ENCODE measurements at places on chromosomes 5 and 9.

DNA sequence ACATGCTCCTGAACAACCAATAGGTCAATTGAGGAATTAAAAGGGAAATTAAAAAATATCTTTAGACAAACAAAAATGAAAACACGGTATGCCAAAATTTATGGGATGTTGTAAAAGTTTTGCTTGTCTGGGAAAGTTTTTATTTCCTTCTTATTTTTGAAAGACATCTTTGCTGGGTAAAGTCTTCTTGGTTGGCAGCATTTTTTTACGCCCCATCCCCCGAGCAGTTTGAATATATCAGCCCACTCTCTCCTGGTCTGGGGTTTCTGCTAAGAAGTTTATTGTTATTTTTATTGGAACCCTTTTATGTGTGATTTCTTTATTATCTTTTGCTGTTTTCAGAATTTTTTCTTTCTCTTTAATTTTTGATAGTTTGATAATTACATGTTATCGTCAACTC lies 16.3 kb downstream of the XRCC4 start:
- DNase-seq: no peak

GRCh38 chr5:139277171-139277570 lies 16.4 kb upstream of the MATR3 start:
- DNase-seq: no peak

- no peak for DNase-seq
Observed at GRCh38 chr5:107951309-107951708, 280.6 kb upstream of the EFNA5 start.

DNA sequence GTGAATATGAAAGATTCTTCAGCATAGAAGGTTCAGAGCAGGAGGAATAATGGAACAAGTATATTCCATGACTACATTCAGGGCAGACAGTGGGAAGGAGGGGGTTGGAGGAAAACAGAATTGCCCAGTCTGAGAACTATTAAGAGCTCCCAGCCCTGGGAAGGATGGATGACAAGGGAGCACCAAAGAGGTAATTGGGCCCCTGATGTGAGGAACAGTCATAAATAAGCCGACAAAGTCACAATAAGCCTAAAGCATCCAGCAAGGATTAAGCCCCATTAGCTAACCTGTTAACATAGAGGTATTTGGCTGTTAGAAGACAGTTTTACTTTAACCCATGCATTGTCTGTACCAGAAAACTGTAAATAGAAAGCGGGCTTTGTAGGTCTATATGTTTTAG lies 348.7 kb upstream of the SEMA6A start:
- DNase-seq: no peak

GRCh38 chr9:138020120-138020794 lies 142.7 kb downstream of the CACNA1B start:
- no peak for DNase-seq

GRCh38 chr9:85268131-85268530 lies 473.6 kb downstream of the AGTPBP1 start:
- no peak for DNase-seq

DNA sequence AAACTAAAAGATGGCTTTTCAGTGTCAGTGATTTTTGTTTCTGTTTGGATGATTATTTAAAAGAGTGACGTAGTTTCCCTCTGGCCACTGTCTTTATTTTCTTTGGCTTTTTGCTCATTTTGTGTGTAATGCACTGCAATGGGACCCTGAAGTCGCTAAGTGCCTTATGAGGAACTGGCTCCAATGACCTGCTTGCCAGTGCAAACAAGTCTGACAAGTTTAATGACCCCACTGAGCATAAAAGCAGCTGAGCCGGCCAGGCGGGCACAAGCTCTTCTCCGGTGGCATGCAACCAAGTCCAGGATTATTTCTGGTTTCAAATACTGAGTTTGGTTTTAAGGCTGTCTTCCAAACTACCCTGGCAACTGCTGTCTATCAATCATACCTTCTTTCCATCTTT lies 15.6 kb upstream of the GNA14 start:
- DNase-seq: no peak

DNA sequence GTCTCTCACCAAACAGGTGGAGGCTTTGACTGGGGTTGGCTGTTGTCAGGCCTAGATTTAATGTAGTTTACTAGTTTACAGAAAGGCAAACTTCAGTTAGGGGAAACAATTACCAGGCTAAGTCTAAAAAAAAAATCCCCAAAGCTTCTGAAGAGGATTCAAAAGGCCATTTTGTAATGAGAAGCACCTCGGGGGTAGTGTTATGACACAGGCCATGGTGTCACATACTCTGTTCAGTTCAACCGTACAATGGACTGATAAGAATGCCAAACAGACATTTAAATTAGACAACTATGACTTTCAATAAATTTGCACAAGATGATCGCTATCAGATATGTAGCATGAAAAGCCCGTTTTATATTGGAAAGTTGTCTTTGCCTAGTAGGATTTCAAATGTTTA lies 120.1 kb upstream of the PCA3 start:
- DNase-seq: no peak

GRCh38 chr9:35811381-35812024 lies 559 bp downstream of the SPAG8 start:
- DNase-seq: no peak

DNA sequence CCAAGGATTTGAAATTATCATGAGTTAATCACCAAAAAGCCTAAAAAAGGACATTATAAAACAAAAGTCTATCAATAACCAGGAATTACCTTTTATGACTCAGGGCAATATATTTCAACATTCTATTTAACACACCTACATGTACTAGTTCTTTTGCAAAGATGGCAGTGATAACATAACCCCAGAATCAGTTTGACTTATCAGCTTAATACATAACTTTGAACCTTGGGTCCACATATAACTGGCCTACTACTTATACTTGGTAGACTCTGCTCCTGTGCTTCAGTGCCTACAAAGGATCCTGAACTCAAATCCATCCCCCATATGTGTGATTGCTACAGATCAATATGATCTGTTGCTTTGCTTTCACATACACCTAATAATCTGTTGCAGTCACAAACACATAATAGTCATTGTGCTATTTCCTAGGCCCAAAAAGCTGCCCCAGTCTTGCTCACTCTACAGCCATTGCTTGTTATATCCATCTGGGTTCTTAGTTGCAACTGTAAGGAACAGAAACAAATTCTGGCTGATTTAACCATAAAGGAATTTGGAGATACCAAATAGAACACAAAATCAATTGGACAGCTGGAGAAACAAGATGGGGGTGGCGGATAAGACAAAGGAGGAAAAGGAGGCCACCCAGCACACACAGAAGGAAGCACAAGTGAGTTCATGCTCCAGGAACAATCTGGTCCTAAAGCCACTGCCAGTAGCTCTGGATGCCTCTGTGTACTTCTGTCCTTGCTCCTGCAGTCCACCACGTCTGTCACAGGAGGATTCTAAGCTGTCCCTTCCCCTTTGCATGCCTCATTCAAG lies 25.5 kb downstream of the DEPDC1B start:
- no peak for DNase-seq

- no peak for DNase-seq
Observed at GRCh38 chr9:19992556-19992955, 203.7 kb upstream of the SLC24A2 start.

DNA sequence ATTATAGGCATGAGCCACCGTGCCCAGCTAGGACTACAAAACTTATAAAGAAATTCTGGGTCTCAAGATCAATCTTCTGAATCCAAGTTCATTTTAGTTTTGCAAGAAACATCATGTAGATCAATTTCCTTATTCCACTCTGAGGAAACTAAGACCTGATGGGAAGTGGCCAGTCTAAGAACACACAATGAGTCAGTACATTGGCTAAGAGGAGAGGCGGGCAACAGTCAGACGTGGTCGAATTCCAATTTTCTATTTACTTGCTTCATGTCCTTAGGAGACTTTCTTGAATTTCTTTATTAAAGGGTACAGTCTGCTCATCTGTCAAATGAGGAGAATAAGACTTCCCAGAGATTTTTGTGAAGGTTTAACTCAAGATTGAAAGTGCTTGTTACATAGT lies 432.1 kb upstream of the BRINP1 start:
- DNase-seq: no peak

DNA sequence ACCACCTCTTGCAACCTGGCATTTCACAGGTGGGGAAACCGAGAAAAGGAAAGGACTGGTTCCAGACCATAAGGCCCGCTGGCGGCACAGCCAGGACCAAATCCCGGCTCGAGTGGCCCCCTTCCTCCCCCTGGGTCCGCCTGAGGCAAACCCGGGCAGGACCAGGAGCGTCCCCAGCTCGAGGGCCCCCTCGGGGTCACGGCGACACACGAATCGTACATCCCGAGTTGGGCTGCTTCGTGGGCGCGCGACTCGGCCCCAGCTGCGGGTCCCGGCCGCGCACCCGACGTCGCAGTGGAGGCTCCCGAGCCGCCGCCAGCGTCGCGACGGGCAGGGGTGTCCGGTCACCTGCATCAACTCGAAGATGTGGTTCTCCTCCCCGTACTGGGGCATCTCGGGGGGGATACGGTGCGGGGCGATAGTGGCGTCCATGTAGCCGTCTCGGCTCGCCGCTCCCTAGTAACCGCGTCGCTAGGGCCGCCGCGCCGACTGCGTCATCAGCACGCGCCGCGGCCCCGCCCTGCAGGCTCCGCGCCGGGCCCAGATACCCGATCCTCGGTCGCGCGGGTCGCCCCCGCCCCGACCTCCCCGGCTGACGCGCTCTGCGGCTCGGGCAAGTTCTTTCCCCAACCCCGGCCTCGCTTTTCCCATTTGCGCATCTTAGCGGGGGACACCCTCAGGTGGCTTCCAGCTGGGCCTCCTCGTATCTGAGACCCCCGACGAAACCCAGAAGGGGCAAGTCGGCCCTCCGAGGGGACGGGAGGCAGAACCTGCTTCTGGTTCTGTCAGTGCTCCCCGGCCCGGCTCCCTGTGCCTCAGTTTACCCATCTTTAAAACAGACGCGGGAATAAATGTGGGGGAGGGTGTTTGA lies at the start of gene AK8:
Gene AK8 (minus strand): TSS at position 461 of the 871 bp plus-strand sequence. CDS start 29 bp downstream, at position 432.
- DNase-seq: peak; percentile 82

GRCh38 chr9:95940265-95940664 lies 64.8 kb downstream of the ERCC6L2 start:
- no peak for DNase-seq

- no peak for DNase-seq
Observed at GRCh38 chr9:130045725-130046450, 2.9 kb upstream of the FNBP1 start.

GRCh38 chr9:102069969-102070368 lies 331.5 kb upstream of the GRIN3A start:
- no peak for DNase-seq

- no peak for DNase-seq
Observed at GRCh38 chr5:133919148-133920136, 49.0 kb downstream of the C5orf15 start.

DNA sequence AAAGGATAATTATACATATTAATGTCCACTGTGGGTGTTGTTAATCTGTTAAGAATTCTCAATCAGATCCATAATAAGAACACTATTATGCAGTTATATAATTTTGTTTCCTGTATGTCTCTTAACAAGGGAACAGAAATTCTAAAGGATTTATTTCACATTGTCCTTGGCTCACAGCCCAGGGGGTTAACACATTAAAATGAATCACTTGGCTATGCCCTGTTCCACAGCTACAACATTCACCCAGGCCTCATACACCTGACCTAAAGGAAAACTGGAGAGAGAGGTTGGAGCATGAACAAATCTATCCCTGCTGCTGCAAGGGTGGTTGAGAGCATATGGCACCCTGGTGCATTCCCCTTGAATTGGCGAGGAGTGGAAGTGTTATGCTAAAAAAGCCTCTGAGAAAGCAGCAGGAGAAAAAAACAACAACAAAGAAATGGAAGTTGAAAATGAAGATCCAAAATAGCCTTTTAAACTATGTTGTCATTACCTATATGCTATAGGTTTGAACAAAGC lies 116.0 kb downstream of the KCNN2 start:
- no peak for DNase-seq

GRCh38 chr5:58868931-58869330 lies 286.1 kb downstream of the RAB3C start:
- no peak for DNase-seq

DNA sequence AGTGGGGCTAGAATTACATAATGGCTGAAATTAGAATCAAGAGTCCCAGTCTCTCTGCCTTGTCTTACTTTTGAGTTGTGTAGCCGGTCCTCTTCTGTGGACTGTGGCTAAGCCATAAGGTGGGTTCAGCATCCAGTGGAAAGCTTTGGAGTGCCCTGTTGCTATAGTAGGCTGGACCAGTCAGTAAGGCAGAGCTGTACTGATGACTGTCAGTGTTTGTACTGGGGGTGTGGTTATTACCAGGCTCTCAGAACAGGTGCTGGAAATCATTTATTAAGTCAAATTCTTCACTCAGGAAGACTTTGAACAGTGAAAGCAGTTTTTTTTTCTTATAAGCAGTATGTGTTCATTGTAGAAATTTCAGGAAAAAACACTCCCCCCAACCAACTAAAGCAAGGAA lies 129.4 kb downstream of the ZSWIM6 start:
- no peak for DNase-seq

DNA sequence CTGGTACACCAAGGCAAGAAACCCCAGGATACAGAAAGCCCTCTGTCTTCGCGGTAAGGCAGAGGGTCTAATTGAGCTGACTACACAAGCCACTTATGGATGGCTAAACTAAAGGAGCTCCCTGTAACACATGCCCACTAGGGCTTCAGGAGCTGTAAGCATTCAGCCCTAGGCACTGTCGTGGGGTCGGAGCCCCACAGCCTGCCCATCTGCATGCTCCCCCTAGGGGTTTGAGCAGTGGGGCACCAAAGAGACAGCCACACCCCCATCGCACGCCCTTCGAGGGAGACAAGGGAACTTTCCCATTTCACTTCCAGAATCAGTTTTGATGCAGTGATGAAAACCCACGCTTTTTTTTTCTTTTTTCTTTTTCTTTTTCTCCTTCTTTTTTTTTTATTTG lies 11.0 kb upstream of the MTMR12 start:
- no peak for DNase-seq

- no peak for DNase-seq
Observed at GRCh38 chr5:169412831-169413230, 111.9 kb upstream of the SLIT3 start.

DNA sequence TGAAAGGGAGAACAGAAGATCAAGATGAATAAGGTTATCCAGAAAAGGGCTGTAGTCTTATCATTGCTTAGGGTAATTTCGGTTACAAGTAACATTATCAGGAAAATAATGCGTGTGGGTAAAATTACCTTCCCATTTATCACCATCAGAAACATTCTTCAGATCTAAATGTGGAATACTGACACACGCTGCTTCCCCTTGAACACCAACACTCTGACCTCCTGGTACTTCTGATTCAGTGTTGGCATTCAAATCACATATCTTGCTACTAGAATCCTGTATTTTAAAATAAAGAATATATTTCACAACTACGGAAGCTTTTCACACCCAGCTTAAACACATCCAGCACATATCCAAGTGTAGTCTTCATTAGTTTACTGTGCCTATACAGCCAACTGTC lies 70.2 kb downstream of the PKD2L2 start:
- DNase-seq: no peak

DNA sequence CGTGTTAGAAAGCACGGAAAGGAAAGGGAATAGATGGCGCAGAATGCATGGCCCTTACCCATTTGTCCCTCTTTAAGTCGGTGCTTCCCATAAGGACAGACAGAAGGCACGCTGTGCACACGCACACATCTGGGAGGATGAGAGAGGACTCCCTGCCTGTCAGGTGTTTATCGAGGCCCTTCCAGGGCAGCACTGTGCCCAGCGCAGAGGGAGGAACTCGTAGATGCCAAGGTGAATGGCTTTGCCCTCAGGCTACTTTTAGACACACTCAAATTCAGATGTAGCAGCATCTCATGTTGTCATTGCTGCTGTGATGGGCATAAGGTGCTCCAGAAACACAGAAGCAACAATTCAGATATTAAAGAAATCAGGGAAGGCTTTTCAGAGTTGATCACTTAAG lies 70.2 kb upstream of the CTSL start:
- DNase-seq: no peak

- DNase-seq: no peak
Observed at GRCh38 chr9:98502976-98503325, 205.8 kb downstream of the GABBR2 start.

GRCh38 chr5:138491669-138492559 lies 26.6 kb downstream of the EGR1 start:
- DNase-seq: peak; percentile 90
